Right atrium auricular region (tissue), 2 donors: ENCODE measurements at places on chromosomes 12 and 14. TPM values are rescaled to one million over a fixed set of nuclear protein-coding genes. Genes with fewer than 3 reads are reported as not detected.

DNA sequence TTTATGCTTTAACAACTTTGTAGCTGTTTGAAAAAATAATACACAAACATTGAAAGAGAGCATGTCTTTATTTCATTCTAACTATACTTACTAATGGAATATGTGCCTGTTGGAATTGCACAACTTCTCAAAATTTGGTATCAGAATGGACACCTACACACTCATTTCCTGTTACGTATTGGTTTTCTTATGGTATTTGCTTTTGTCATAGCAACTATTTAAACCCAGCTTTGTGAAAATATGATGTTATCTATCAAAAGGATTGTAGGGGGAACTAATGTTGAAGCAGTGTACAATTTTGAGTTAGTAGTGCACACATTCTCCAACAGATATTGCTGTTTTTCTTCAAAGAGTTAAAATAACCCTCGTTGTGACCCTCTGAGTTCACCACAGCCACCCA is 52.6 kb downstream of the RBMS2 start:
- no peaks in the 10 kb centered on the region for H3K4me1 ChIP-seq
- no peak overlapping the region for H3K4me3 ChIP-seq
- H3K27me3 ChIP-seq, result no peaks in the 10 kb centered on the region

GRCh38 chr12:65756956-65757511 is 67.2 kb upstream of the HMGA2 start:
- H3K27ac ChIP-seq, result no peak overlapping the region
- no peaks in the 10 kb centered on the region for H3K4me1 ChIP-seq
- DNase-seq, result no peak
- H3K27me3 ChIP-seq, result no peaks in the 10 kb centered on the region
- no peak overlapping the region for H3K4me3 ChIP-seq

- H3K4me1 ChIP-seq, result peaks cover 6% of the 10 kb centered on the region
- no peaks in the 10 kb centered on the region for H3K27me3 ChIP-seq
- H3K27ac ChIP-seq, result no peak overlapping the region
- no peaks in the 10 kb centered on the region for H3K36me3 ChIP-seq
Observed at GRCh38 chr14:56027916-56028712, 90.1 kb upstream of the PELI2 start.

DNA sequence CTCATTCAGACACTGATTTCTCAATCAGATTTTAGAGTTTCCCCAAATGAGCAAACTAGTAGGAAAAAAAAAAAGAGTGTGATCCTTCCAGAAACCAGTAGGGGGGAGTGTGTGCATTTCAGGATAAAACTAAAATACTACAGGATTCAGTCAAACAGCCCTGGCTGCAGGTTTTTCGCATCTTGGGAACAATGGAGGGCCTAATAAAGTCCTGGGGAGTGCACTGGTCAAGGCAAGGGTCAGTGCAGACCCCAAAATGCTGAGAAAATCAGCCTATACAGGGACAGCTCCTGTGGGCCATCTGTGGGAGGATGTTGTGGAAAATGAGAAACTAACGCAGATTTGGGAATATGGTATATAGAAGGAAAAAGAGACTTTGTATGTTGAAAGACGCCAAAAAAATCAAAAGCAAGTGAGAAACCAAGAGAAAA is 22.2 kb upstream of the ABCD4 start:
- H3K4me3 ChIP-seq, result no peak overlapping the region
- H3K4me1 ChIP-seq, result no peaks in the 10 kb centered on the region
- no peaks in the 10 kb centered on the region for H3K27me3 ChIP-seq
- no peaks in the 10 kb centered on the region for H3K36me3 ChIP-seq
- DNase-seq, result no peak

GRCh38 chr12:119679081-119679480 is 11.1 kb downstream of the PRKAB1 start:
- no peak overlapping the region for H3K27ac ChIP-seq
- H3K36me3 ChIP-seq, result peaks cover 79% of the 10 kb centered on the region
- H3K27me3 ChIP-seq, result no peaks in the 10 kb centered on the region
- no peak for DNase-seq

DNA sequence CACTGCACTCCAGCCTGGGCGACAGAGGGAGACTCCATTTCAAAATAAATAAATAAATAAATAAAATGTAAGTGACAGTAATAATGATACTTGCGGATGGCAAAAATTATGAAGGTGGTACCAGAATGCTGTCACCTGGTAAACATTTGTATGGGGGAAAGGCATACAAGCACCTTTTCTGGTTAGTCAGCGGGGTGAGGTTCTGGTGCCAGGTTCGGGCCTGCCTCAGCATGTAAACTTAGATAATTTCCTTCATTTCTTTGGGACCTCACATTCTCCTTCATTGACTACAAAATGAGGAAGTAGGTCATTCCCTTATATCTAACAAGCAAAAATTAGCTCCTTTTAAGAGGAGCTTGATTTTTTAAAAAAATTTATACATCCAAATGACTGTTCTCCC is 10.8 kb downstream of the VTI1B start:
- H3K4me3 ChIP-seq, result no peak overlapping the region
- no peak overlapping the region for H3K27ac ChIP-seq
- DNase-seq, result no peak
- no peaks in the 10 kb centered on the region for H3K27me3 ChIP-seq
- no peaks in the 10 kb centered on the region for H3K4me1 ChIP-seq

- no peak overlapping the region for H3K27ac ChIP-seq
- no peaks in the 10 kb centered on the region for H3K36me3 ChIP-seq
- H3K4me1 ChIP-seq, result no peaks in the 10 kb centered on the region
- no peak overlapping the region for H3K4me3 ChIP-seq
- DNase-seq, result no peak
Observed at GRCh38 chr12:29533815-29534489, 36.5 kb upstream of the OVCH1 start.

DNA sequence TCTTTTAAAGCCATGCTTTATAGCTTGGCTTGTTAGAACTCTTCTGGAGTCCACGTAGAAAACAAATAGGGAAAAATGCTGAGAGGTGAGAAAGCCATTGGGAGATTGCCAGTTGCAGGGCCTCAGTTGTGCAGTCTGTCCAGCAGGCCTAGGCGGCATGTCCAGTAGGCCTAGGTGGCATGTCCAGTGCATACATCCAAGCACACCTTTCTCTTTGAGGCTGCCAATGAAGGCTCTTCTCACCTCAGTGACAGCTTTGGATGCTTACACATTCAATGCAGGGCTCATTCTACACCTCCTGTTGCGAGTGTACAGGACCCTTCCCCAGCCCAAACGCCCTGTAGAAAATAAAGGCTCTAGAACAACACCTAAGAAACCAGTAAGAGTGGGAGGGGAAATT is 13.1 kb downstream of the CDK2AP1 start:
- H3K27me3 ChIP-seq, result no peaks in the 10 kb centered on the region
- no peak for DNase-seq
- H3K36me3 ChIP-seq, result peaks cover 73% of the 10 kb centered on the region
- H3K4me1 ChIP-seq, result peaks cover 18% of the 10 kb centered on the region

DNA sequence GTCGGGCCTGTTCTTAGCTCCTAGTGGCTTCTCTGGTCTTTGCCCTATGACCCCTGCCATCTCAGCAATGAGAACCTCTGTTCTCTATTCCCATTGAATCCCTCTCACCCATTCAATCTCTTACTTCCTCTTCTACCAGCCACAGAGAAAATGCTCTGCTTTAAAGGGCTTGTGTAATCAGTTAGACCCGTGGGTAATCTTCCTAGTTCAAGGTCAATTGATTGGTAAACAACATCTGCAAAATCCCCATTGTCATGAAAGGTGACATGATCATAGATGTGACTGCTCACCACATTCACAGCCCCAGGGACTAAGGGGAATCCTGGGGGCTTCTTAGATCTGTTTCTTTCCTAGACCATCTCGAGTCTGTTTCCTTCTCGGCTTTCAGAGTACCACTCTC is 7.2 kb upstream of the CCDC197 start:
- H3K4me3 ChIP-seq, result no peak overlapping the region
- DNase-seq, result no peak
- peaks cover 23% of the 10 kb centered on the region for H3K4me1 ChIP-seq
- no peaks in the 10 kb centered on the region for H3K27me3 ChIP-seq
- no peak overlapping the region for H3K27ac ChIP-seq
- no peaks in the 10 kb centered on the region for H3K36me3 ChIP-seq

Gene DIO2
- total RNA-seq, result 7.3 TPM

Gene APOLD1
- total RNA-seq, result 49.9 TPM

DNA sequence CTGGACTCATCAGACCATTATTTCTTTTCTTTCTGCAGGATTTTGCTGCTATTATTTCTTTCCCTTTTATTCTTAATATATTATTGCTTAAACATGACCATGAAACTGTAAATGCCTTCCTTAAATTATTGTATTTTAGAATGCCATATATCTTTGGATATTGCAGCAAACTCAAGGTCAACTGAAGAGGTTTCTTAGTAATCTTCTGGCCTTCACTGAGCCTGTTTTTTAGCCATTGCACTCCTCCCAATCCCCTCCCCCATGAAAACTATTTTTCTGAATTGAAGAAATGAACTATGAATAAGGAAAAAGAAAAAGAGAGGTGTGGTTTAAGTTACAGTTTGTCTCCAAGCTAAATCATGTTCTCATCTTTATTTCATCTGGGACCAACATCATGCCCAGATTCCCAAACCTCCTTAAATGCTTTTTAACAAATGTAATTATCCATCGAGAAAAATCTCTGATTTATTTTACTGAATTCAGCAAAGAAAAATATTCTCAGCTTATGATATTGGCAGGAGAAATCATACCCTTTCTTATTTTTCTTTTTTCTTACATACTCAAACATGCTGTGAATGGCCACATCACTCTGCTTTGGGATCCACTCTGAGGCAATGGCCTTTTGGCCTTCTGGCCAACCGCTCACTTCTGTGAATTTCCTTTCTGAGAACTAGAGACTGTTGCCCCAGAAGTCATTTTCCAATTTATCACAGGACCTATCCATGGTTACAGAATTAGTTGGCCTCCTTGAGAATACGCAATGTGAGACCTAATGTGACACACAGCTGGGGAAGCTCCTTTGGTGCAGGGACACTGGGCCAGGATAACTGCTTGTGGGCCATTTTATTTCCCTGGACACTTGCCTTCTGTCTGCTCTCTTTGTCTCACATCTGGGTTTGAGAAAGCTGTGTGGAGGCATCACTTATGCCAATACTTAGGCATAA is 50.9 kb downstream of the IGF1 start:
- H3K27me3 ChIP-seq, result no peaks in the 10 kb centered on the region
- peak overlapping the region; percentile 49 for H3K27ac ChIP-seq
- H3K4me3 ChIP-seq, result no peak overlapping the region
- no peaks in the 10 kb centered on the region for H3K36me3 ChIP-seq
- no peak for DNase-seq
- peaks cover 21% of the 10 kb centered on the region for H3K4me1 ChIP-seq

- H3K27ac ChIP-seq, result no peak overlapping the region
- no peak for DNase-seq
- no peaks in the 10 kb centered on the region for H3K36me3 ChIP-seq
Observed at GRCh38 chr12:28683366-28683765, 465.7 kb upstream of the FAR2 start.

DNA sequence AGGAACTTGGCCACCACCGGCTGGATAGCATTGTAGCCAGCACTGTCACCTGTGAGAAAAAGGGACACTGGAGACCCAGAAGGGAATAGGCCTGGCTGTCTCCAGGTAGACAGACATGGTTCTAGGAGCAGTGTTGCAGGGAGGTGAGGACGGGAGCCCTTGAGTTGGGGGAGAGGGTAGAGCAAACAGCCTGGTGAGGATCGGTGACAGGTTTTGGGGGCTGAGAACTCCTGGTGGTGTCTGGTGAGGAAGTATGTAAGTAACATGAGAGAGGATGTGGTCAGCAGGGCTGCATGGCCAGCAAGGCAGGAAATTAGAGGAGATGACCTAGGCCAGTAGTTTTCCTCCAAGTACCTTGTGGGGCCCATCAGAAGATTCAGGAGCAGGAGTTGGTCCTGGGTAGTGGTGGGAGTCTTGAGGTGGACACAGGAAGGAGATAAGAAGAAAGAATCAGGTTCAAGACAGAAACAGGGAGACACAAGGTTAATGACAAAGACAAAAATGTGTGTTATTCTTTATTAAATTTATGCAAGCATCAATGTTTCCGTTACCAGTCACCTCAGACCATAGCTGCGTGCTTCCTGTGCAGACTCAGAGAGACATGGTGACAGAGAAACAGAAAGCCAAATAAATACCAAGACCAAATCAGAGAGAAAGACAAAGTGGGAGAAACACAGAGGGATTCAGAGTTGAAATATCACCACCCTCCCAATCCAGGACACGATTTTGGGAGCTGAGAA is at the start of gene ARHGAP9:
TSS of gene ARHGAP9 (minus strand) at position 491 of the 740 bp plus-strand sequence. CDS start at position 31, 460 bp downstream.
- H3K36me3 ChIP-seq, result no peaks in the 10 kb centered on the region
- no peak within 1 kb of the TSS for H3K4me3 ChIP-seq
- DNase-seq, result no peak
- H3K27ac ChIP-seq, result peak within 1 kb of the TSS; percentile 7
- peaks cover 18% of the 10 kb centered on the region for H3K4me1 ChIP-seq

Gene ABCC9
- 25.0 TPM for total RNA-seq

GRCh38 chr14:95895720-95896119 is 19.1 kb downstream of the TUNAR start:
- no peaks in the 10 kb centered on the region for H3K27me3 ChIP-seq
- DNase-seq, result no peak
- no peak overlapping the region for H3K4me3 ChIP-seq
- H3K4me1 ChIP-seq, result no peaks in the 10 kb centered on the region
- no peaks in the 10 kb centered on the region for H3K36me3 ChIP-seq
- H3K27ac ChIP-seq, result no peak overlapping the region

DNA sequence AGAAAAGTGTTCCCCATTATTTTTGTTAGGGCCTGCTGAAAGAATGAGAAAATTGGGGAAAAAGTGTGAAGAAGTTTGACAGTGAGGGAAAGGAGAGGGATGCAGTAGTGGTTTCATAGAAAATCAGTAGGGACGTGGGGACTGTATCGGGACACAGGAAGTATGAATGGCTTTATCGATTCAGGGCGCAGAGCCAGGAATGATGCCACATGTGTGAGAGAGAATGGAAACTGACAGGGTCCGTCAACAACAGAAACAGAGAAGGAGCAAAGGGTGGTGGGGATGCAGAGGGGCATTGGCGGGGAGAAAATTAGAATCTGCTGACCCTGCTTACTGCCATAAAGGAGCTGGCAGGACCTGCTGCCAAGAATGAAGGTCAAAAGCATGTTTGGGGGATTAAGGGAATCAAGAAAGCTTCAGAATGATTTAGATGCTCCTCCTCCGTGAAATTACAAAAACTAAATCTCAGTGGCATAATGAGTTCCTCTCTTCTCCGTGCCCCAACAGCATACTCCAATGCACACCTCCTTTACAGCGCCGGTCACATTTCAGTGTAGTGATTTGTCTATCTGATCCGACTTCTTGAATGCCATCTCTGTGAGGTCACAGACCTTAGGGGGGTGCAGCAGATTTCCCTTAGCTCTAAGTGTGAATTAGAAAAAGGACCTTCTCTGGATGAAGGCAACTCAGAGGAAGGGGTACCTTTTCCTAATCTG is 92.6 kb downstream of the EMP1 start:
- no peak overlapping the region for H3K4me3 ChIP-seq
- H3K36me3 ChIP-seq, result no peaks in the 10 kb centered on the region
- no peaks in the 10 kb centered on the region for H3K4me1 ChIP-seq
